ENCODE measurements at places on chromosomes 5 and 9.

DNA sequence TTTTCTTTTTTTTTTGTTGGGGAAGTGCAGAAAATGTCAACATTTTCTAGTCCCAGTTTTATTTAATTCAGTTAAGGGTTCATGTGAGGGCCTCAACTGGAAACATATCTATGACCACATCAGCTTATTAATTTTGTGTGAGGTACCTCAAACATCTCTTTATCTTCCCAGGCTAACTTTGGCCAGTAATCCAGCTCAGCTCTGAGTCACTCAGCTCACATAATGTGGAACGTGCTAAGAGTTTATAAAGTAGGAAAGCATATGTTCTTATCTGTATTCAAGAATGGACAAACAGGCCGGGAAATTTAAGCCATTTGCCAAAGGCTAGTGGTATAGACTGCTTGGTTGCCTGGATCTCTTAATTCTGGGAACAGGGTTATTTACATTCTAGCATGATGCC, 118.4 kb downstream of the INSYN2B start:
- no peak for DNase-seq

DNA sequence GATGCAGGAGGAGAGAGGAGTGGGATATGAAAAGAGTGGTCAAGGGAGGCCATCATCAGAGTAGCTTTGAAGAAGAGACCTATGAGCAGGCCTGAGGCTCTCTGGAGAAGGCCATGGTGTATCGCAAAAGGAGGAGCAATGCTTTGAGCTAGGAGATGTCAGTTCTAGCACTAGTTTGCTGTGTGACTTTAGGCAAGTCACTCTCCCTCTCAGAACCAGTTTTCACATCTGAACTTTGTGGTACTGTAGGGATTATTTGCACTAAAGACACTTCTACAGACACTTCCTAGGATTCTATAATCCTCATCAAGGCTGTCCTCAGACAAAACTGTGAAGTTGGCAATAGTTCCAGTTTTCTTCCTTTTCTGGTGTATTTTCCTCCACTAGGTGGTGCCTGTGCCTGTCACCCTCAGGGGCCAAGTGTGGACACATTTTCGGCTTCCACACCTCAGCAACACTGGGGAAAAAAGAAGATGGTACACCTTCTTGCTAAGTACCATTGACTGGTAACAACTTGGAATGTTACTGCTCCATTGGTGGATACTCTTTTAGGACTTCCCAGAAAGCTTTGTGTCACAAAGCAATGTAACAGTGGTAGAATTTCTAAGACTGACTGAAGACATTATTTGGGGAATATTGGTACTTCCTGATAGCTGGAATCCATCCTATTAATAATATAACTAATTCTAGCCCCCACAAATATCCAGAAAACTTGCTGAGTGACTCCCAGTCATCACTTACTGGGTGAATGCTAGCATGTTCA, 9.9 kb downstream of the PAPPA start:
- DNase-seq = no peak

DNA sequence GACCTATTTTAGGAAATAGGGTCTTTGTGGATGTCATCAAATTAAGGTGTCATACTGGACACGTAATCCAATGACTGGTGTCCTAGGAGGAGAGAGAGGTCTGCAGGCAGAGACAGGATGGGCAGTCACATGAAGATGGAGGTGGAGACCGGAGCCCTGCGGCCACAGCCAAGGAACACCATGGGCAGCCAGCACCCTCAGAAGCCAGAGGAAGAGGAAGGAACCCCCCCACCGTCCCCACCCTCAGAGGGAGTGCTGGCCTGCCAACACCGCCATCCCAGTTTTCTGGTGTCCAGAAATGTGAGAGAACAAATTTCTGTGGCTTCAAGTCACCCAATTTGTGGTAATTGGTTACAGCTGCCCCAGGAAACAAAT, 88.3 kb downstream of the NSUN2 start:
- DNase-seq = no peak

- no peak for DNase-seq
These were observed 39.8 kb downstream of the IARS1 start for GRCh38 chr9:92253656-92254055.

- no peak for DNase-seq
These were observed 71.8 kb upstream of the ALDH1A1 start for GRCh38 chr9:73024601-73025034.

- DNase-seq = no peak
These were observed 207.6 kb upstream of the CDKN2B start for GRCh38 chr9:22216730-22217172.

DNA sequence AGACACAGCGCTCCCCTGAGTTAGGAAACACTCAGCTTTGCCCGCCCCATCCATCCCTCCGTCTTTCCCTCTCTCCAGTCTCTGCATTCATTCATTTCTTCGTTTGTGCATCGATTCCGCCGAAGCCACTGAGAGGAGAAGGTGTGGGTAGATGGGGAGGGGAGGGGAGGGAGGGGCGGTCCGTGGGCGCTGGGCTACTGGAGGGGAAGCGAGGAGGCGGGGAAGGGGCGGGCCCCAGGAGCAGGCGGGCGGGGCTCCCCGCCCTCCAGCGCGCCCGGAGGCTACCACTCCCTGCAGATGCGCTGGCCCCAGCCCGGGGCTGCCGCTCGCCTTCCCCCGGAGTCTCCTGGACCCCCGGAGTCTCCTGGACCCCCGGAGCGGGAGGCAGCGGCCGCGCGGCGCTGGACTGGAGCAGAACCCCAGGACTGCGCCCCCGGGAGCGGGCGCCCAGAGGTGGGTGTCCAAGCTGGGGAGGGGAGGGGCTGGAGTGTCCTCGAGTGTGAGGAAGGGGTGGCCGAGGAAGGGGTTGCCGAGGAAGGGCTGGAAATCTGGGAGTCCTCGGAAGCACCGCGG, 159.5 kb downstream of the C9orf152 start:
- DNase-seq = peak; percentile 45

DNA sequence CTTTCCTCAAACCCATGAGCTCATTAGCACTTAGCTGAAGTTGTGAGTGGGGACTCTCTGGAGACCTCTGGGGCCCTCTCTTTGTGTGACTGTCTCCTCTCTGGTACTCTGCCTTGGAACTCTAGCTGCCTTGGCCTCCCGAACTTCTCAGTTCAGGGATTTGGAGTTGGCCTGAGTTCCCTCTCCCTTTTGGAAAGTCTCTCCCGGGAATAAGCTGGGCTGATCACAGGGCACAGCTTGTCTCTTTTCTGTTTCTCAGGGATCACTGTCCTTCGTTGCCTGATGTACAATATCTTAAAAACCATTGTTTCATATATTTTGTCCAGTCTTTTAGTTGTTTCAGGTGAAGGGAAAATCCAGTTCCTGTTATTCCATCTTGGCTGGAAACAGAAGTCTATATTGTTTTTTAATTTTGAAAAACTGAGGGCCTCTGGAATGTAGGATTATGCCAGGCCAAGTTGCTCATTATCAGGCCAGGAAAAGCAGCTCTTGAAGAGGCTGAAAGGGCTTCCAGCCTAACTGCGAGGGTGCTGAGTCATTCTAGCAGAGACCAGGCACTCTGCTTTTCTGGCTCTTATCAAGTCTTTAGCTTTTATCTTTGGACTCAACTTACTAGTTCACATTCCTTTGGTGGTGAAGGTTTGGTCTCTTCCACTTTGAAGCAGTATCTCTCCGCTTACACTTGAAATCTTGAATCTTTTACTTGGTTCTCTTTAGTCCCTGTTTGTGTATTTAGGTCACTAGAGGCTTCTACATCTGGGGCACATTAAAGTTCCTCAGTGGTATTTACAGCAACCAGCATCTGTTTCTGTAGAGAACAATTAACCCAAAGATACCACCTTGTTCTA, 8.4 kb upstream of the RGS3 start:
- no peak for DNase-seq

- no peak for DNase-seq
These were observed 148.0 kb downstream of the NUDT12 start for GRCh38 chr5:103414604-103415003.

- no peak for DNase-seq
These were observed 32.5 kb upstream of the RAB14 start for GRCh38 chr9:121233906-121234831.

GRCh38 chr5:96407436-96407835, 25.6 kb downstream of the PCSK1 start:
- DNase-seq = no peak

GRCh38 chr9:90996154-90997065, 194.8 kb downstream of the SYK start:
- no peak for DNase-seq

DNA sequence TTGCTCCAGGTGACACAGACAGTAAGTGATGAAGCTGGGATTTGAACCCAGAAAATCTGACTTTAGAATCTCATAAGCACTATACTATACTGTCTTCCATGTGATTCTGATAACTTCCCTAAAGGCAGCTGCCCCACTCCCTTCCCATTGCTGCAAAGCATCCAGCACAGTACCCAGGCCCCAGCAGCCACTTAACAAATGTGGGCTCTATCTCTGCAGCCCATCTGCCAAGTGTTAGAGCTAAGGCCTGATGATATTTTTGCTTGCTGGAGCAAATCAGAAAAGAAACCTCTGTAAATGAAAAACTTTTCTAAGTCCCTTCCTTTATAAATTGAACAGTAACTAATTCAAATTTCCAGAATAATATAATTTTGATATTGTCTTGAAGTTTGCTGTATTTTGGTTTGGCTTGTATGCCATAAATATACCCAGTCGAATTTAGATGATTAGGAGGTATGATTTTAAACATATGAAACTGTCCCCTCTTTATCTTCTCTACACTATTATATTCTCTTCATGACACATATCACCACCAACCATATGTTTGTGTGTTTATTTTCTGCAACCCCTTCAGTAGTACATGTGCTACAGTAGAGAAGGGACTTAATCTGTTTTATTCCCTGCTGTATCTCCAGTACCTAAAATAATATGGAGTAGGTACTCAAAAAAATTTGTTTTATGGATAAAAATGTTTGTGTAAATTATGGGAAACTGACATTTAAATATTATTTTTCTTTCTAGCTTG, 63.8 kb downstream of the SMIM15 start:
- DNase-seq = no peak

- DNase-seq = no peak
These were observed 189.3 kb downstream of the CDK5RAP2 start for GRCh38 chr9:120390637-120391190.

- DNase-seq = no peak
These were observed 60.6 kb downstream of the ENTREP1 start for GRCh38 chr9:69385581-69386033.

DNA sequence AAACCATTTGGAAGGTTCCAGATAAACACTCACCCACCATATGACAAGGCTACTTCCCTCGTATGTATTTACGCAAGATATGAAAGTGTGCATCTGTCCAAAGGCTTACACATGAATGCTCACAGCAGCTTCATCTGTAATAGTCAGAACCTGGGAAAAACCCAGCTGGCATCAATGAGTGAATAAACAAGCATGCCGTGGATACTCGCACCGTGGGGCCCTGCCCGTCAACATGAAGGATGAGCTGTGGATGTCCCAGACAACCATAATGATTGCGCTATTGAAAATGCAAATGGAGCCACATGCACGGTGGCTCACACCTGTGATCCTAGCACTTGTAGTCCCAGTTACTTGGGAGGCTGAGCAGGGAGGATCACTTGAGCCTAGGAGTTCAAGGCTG, 60.6 kb upstream of the FCN1 start:
- DNase-seq = no peak

DNA sequence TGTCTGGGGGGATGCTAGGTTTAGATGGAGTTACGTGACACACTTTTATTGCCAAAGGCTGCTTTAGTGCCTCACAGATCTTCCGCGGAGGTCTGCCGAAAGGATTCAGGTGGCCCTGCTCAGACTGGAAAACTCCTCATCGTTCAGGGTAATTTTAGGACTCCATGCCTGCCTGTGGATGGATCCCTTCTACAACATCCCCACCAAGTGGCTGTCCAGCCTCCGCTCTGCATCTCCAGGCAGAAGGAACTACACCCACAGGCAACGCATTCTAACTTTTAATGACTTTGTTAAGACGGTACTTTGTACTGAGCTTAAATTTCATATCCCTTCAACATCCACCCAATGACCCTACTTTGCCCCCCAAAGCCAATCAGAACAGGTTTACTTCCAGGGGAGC, 29.4 kb downstream of the ATPSCKMT start:
- DNase-seq = no peak

- no peak for DNase-seq
These were observed 15.8 kb downstream of the CNTFR start for GRCh38 chr9:34573599-34574325.

GRCh38 chr5:35794684-35795375, 61.9 kb upstream of the IL7R start:
- DNase-seq = no peak

DNA sequence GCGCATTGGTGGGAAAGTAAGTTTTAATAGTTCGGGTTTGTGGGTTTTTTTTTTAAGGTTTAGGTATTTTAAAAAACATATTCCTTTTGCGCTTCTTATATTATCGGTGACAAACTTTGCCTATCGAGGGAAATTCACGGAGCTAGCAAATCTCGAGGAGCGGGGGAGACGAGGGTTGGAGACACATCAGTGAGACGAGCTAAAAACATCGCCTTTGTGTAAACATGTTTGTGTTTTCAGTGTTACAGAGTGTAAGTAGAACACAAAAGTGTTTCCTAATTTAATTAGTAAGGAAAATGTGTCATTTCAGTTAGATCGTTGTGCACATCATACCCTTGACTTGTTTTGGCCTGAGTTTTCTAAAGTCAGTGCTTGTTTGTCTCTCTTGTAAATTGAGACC, 945 bp downstream of the BTF3 start:
- DNase-seq = no peak

DNA sequence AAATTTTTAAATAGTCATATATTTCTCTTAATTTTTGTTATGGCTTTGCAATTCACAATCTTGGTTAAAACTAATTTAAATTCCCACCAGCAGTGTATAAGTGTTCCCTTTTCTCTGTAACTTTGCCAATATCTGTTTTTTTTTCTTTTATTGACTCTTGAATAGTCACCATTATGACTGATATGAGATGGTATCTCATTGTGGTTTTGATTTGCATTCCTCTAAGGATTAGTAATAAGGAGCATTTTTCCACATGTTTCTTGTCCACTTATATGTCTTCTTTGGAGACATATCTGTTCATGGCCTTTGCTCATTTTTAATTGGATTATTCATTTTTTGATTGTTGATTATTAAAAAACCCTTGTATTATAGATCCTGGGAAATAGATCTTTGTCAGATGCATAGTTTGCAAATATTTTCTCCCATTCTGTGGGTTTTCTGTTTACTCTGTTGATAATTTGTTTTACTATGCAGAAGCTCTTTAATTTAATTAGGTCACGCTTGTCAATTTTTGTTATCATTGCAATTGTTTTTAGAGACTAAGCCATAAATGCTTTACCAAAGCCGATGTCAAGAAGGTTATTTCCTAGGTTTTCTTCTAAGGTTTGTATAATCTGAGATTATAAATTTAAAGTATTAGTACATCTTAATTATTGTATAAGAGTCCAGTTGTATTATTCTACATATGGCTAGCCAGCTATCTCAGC, 610.9 kb downstream of the CHSY3 start:
- no peak for DNase-seq

DNA sequence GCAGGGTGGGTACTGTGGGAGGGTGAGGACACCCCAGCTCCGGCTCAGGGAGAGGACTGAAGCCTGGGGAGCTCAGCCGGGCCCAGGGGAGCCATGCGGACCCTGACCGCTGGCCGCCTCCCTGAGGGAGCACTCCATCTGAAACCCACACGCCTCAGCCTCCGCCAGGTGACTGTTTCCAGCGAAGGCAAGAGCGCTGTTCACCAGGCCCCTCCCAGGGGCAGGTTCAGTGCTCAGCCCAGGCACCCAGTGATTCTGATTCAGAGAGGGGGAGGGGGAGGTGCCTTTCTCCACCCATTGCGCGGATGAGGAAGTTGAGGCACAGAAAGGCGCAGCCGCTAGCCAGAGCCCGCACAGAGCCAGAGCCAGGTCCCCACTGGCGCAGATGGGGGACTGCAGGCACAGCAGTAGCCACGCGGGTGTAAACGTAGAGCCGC, 27.0 kb downstream of the ADGRD2 start:
- DNase-seq = no peak

- no peak for DNase-seq
These were observed 1.1 kb upstream of the GPSM1 start for GRCh38 chr9:136326061-136326760.
